ENCODE measurements at places on chromosomes 4 and X. TPM values are rescaled to one million over a fixed set of nuclear protein-coding genes. Genes with fewer than 3 reads are reported as not detected.

- no peak for DNase-seq
These were observed 5.4 kb downstream of the PGK1 start for GRCh38 chrX:78109458-78109857.

GRCh38 chr4:109990261-109991257 lies 77.9 kb downstream of the EGF start:
- DNase-seq, result no peak

DNA sequence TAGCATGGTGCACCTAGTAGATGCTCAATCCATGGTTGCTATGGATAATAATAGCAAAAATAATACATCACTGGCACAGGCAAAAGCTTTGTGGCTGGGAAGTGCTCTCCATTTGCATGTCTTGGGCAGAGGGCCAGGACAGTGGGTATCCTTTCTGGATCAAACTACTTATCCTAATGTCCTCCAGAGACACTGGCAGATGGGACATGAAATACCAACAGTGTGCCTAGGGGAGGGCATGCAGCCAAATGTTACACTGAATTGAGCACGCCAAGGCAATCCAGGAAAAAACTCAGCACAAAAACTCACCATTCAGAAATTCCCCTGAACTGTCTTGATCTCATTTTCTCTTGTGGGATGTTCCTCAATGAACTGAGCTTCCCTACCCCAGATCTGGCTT lies 98.6 kb upstream of the SCML1 start:
- no peak for DNase-seq

- no peak for DNase-seq
These were observed 1506.0 kb downstream of the PCDH7 start for GRCh38 chr4:32226204-32226603.

DNA sequence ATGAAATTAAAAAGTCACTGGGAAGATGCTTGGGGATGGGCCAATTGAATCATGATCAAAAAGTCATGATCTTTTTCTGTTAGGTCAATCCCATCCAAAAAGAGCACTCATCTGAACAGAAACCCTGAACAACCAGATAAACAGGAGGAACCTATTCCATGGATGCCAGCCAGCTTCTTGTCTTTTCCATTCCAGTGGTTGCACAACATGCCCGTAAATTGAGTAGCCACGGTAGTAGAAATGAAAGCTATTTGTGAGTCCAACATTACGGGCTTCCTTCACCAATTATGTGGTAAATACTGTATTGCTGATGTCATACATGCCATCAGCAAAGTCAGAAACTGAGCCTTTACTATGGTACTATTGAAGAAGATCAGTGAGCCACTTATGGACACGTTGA lies 982.4 kb upstream of the HS3ST1 start:
- no peak for DNase-seq

The RTL9 gene
- 0.22 TPM for total RNA-seq

GRCh38 chr4:173223743-173224142 lies 55.1 kb downstream of the GALNT7 start:
- DNase-seq, result no peak

DNA sequence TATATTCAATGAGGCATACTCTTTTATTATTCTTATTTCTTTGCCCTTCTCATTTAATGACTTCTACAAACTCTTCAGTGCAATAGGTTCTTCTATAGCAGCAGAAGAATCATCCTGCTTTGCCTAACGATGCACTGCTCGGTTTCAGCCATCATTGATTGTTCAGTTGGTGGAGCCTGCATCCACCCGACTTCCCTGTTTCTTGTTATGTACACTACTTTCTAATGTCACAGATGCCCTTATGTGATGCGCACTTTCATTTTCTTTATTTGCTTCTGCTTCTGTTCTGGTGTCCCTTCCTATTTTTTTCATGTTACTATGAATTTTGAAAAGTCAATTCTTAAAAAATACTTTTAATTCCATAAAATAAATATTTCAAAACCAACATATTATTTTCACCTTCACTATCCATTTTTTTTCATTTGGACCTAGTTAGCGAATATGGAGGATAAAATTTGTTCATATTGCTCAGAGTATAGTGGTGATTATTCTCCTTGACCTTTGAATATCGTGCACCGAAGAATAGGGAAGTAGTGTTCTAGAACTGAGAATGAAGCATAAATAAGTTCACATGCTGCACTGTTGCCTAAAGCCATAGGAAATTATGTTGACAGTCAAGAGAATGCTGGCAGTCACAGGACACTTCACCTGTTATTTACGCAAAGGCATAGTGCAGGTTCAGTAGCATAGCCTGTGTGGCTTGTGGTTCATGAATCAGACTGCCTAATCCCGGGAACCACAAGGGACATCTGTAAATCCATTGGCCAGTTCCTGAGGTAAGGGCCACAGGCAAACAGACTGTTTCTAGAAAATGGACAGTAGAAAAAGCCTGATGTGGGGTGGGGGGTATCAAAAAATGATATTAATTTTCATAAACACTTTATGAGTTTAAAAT lies 21.3 kb upstream of the SFRP2 start:
- DNase-seq, result no peak

GRCh38 chrX:38882894-38883626 lies 81.8 kb downstream of the MID1IP1 start:
- DNase-seq, result no peak

- no peak for DNase-seq
These were observed 174.0 kb upstream of the MAP3K15 start for GRCh38 chrX:19689170-19689779.

The NDP gene
- 2.5 TPM for total RNA-seq

The AADAT gene
- total RNA-seq, result 24.2 TPM

The OPN1MW3 gene
- not detected for total RNA-seq

The ADGRL3 gene
- 70.0 TPM for total RNA-seq

DNA sequence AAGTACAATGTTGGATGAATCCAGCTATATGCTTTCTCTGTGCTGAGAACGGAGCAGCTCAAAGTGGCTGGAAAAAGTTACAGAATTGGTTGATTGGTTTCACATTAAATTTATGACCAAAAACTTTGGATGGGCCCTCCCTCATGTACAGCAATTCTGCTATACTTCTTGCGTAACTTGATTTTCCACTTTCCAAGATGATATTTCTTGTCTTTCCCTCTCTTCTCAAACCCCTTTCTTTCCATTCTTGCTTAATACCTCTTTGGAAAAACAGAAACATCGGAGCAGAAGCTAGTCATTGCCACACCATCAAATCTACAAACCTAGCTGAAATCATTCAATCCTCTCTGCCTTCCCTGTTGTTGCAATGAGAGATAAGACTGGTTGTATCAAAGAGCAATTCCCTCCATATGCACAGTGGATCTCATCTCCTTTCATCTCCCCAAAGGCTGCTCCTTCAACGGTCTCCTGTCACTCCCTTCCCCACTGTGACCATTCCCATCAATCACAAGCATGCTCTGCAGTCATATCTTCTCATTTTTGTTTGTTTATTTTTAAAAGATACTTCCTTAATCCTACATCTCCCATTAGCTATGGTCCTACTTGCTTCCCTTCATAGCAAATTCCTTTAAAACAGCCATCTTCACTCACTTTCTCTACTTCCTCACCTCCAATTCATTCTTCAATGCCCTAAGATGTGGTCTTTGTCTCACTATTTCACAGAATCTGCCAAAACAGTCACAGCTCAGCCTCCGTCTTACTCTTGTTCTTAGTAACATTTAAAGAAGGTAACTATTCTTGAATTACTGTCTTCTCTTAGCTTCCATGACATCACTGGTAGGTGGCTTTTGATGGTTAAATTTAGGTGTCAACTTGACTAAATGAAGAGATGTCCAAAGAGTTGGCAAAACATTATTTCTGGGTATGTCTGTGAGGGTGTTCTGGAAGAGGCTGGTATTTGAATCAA lies 145.5 kb downstream of the FAM13A start:
- DNase-seq, result no peak

The CD38 gene
- total RNA-seq, result 0.19 TPM

The IL15 gene
- total RNA-seq, result not detected

DNA sequence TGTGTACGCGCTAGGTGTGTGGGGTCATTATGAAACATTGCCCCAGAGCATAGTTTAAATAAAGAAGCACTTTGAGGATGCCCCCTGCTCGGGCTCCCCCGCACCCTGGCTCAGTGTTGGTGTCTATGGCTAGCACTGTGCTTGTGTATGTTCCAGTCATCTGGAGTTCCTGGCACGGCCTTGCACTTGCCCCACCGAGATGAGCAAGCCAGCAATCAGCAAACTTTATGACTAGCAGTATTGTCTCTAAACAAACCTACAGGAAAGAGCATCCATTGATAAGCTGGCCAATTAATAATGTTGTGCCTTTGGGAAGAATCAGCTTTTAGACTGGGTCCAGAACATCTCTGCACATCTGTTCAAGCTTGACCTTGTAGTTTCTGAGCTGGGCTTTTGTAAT lies 707 bp upstream of the SHROOM4 start:
- no peak for DNase-seq

GRCh38 chr4:173333658-173334084 lies 487 bp downstream of the HMGB2 start:
- DNase-seq, result peak; percentile 76

DNA sequence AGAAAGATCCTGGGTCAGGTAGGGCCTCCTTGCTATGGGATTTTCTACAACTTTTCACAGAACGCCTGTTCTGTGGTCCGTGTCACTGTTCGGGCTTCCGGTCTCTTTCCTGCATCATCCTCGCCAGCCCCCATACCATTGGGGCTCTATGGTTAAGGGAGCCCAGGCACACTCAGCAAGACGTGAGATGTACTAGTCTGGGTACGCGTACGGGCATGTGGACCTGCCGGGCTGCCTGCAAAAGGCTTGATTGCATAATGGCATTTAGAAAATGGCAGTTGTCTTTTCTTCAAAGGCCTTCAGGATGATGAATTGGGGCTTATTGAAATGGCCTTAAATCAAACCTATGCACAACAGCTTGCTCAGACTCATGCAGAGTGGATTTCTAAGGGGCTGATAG lies 86.7 kb downstream of the CNGA2 start:
- no peak for DNase-seq

DNA sequence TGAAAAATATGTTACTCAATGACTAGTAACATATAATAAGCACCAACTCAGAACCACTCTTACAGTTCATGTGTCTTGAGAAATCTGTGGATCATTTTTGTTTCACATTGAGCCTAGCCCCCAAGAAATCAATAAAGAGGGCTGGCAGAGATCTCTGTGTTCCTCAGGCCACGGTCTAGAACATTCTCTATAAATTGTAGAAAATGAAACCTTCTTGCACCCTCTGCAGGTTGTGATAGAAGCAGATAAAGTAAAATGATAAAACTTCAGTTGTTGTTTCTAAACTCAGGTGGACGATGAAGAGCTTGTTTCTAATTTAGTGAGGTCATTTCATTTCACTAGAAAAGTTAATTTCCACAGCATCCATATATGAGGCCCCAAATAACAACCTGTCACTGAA lies 182.7 kb downstream of the KIT start:
- DNase-seq, result no peak

GRCh38 chrX:120428309-120428708 lies 40.8 kb downstream of the LAMP2 start:
- DNase-seq, result no peak

DNA sequence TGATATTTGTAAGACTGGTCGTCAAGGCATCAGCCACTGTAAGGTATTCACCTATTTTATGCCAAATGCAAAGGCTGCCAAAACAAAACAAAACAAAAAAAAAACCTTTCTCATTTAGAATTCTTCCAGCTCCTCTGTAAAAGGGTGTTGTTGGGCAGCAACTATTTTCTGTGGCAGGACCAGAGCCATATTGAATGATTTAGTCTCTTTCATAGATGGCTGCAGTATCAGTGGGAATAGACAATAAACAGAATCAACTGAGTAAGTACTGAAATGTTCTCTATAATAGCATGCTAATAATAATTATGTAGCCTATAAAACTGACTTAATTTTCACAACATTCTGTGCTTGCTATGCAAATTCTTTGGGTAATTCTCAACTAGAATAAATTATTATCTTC lies 389.7 kb upstream of the PABPC4L start:
- DNase-seq, result no peak

- no peak for DNase-seq
These were observed 122.3 kb upstream of the TMEM164 start for GRCh38 chrX:109880629-109881028.

The MAGEB16 gene
- total RNA-seq, result not detected

The LRP2BP gene
- 1.3 TPM for total RNA-seq

DNA sequence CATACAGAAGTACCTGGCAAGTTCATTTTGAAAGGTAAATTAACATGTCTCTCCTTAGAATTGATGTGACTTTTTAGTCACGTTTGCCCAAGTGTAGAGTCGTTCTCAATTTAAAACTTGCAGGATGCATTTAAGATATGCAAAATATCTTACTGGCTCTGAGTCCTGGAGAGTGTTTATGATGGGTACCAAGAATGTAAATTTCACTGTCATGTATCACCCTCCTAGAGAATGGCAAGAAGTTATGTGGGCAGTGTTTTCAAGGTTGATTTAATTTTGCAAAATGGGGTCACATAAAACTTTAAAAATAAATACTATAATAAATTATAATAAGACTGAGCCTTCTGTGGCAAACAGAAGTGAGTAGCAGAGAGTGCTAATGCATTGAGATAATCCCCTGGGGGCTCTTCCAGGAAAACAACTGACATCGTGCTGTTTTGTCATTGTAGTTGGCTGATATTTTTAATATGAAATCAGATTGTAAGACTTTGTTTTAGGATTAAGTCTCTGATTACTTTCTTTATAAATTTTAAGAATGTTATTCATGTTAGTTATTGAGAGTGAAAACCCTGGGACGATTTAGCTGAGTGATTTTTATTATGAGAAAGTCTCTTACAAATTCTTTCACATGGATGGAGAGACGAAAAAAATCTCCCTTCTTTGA lies 103.0 kb downstream of the AFF1 start:
- DNase-seq, result no peak

- no peak for DNase-seq
These were observed 63.0 kb upstream of the LNX1 start for GRCh38 chr4:53654300-53654758.

DNA sequence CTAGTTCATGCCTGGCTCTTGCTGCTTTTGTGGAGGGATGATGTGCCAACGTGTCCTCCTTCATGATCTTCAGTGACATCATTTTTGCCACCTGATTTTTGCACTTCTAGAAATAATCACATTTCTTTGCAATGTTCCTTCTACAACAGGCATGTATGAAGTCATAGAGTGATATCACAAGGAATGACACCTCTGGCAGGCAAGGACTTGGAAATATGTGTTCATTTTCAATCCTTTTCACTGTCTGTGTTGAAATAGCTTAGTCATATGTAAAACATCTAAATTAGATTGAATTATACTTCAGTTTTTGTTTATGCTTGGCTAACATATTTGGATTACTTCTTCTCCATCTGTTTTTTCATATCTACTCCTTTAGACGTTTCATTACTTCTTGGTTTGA lies 221.2 kb upstream of the STK26 start:
- DNase-seq, result no peak

GRCh38 chrX:13506574-13506973 lies 62.8 kb upstream of the EGFL6 start:
- DNase-seq, result peak; percentile 74

DNA sequence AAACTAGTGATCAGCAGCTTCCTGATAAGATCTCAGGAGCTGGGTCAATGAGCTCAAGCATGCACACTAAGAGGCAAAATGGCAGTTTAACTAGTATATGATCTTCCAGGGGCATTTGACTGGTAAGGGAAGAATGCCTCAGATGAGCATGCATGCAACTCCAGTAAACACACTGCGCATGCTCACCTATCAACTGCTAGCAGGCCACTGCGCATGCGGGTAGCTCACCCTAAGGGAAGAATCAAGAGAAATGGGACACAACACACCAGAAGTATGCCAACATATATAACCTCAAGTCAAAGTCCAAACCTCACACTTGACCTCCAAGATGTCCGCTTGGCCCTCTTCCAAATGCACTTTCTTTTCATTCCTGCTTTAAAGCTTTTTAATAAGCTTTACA lies 1004.0 kb downstream of the ADGRL3 start:
- no peak for DNase-seq

All from neural progenitor cell (in vitro differentiated cells).